ENCODE measurements at places on chromosomes 13 and 19. TPM values are rescaled to one million over a fixed set of nuclear protein-coding genes. Genes with fewer than 3 reads are reported as not detected.

VSTM2B gene
- not detected for total RNA-seq

KCTD4 gene
- not detected for total RNA-seq

LIG1 gene
- total RNA-seq = 64.8 TPM

NCAN gene
- total RNA-seq = 0.01 TPM

FUT1 gene
- 0.13 TPM for total RNA-seq

LINGO3 gene
- total RNA-seq = not detected

LGALS14 gene
- not detected for total RNA-seq

SIGLEC14 gene
- not detected for total RNA-seq

UNC13A gene
- total RNA-seq = 1.5 TPM

FGF22 gene
- total RNA-seq = 0.61 TPM

RFPL4AL1 gene
- total RNA-seq = not detected

CD22 gene
- 1.2 TPM for total RNA-seq

APOC1 gene
- total RNA-seq = 110 TPM

LGALS4 gene
- 0.17 TPM for total RNA-seq

CYP2A7 gene
- total RNA-seq = not detected

MAG gene
- not detected for total RNA-seq

TRPC4 gene
- not detected for total RNA-seq

GNA15 gene
- total RNA-seq = 0.15 TPM

LRG1 gene
- total RNA-seq = 0.06 TPM

ZNF160 gene
- total RNA-seq = 7.1 TPM

SPTBN4 gene
- total RNA-seq = 0.76 TPM

UCHL3 gene
- 50.2 TPM for total RNA-seq
